Stimulated activated CD4-positive, alpha-beta T cell treated with anti-CD3 and anti-CD28 coated beads, Interleukin-1b, Interleukin-23, amount 100 ng/mL, for 1 hour (primary cell): ENCODE measurements at places on chromosomes 3 and 15.

DNA sequence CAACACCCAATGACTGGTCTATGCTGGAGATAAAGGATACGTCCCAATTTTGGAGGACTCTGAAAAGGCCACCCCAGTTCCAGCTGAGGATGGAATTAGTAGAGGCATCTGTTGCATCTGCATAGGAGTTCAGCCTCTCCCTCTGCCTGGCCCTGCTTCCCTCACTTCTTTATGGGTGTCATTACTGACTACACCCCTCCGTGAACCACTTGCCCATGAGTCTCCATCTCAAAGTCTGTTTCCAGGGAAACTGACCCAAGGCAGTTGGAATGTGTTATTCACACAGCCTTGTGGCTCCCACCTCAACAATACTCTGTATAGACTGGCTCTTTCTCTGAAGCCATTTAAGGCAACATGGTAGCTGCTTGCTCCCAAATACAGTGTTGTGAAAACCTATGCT, 21.4 kb upstream of the PCOLCE2 start:
- DNase-seq: no peak

DNA sequence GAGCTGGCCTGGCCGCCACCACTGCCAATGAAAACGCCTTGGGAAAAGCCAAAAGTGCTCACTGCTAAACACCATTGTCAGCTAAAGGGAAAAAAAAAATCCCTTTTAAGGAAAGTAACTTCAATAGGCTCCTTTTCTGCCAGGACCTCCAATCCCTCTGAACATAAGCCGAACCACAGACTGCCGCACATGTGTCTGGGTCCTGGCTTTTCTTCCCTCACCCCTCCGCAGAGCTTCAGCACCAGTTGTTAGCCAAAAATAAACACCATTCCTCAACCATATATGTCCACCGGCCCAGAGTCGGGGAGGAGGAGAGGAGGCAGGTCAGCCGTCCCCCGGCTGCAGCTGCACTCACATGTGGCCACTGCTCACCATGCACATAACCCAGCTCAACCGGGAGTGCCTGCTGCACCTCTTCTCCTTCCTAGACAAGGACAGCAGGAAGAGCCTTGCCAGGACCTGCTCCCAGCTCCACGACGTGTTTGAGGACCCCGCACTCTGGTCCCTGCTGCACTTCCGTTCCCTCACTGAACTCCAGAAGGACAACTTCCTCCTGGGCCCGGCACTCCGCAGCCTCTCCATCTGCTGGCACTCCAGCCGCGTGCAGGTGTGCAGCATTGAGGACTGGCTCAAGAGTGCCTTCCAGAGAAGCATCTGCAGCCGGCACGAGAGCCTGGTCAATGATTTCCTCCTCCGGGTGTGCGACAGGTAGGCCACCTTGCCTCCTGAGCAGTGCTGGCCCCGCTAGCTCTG, at the start of gene FBXL22:
Gene FBXL22 (plus strand): TSS at position 350 of the 753 bp plus-strand sequence. CDS start 6 bp downstream, at position 356.
- no peak for DNase-seq

DNA sequence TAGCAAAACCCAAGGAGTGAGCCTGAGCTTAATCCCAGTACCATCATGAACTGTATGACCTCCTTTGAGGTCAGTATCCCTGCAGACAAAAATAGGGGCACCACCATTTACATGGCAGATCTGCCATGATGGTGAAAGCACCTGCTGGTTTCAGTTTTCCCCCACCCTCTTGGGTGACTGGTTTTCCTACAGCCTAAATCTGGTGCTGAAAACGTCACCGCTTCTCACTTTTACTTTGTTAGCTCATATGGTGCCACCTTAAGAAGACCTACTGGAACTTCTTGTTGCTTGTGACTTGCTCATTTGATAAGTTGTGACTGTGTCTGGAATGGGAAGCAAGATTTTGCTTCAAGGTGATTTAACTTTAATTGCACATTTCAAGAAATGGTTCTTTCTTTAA, 5.1 kb downstream of the PPP1R2 start:
- no peak for DNase-seq

GRCh38 chr3:47247131-47248064, 35.2 kb downstream of the KIF9 start:
- no peak for DNase-seq

GRCh38 chr3:119924111-119925094, 142.5 kb downstream of the NR1I2 start:
- no peak for DNase-seq

GRCh38 chr15:37375519-37375918, 275.2 kb upstream of the MEIS2 start:
- no peak for DNase-seq
